DMS79 treated with DMSO at 0.1 percent for 48 hours (cell line): ENCODE measurements at places on chromosomes 1 and 21.
A peak's percentile ranks its signal among the peaks of the same experiment; 100 is the strongest.

DNA sequence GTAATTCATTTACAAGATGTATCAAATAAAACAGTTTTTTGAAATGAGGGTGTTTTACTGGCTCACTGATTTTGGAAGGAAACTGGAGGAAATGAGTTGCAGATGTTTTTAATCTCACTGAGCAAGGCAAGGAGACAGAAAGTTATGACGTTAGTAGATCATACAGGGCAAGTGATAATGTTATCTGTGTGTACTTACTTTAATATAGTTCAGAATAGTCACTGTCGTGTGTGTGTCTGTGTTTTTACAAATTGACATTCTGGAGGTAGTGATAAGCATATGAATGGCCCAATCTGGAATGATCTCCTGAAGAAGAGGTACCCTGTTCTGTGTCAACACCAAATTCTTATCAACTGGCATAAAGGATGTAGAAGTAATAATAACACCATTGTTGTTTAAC, 1.9 kb upstream of the GBP4 start:
- DNase-seq = no peak

DNA sequence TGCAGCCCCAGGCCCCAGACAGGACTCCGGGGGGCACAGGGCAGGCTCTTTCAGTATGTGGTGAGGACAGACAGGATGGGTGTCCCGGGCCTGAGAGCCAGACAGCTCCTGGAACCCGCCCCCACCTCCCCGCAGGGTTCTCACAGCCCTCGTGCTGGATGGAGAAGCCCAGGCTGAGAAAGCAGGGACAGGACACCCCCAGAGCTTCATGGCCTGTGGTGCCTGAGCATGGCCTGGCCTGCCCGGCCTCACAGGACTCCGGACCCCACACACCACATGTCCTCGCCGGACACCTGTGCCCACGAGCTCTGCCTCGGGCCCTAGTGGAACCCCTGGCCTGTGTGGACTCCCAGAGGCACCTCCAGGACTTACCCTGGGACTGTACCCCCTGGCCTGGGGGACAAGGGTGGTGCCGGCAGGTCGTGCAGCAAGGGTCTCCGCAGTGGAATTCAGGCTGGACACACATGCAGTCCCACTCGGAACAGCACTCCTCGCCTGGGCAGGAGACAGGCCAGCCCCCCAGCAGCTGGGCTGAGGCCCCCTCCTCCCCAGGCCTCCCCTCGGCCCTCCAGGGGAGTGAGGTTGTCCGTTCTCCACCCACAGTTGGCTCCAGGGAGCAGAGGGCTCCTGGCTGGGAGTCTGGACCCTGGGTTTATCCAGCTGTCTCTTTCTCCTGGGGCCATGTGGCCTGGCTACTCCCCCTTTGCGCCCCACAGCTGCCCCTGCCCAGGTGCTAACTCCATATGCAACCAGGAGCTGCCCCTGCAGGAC, 1.2 kb downstream of the TNFRSF18 start:
- no peak for DNase-seq

DNA sequence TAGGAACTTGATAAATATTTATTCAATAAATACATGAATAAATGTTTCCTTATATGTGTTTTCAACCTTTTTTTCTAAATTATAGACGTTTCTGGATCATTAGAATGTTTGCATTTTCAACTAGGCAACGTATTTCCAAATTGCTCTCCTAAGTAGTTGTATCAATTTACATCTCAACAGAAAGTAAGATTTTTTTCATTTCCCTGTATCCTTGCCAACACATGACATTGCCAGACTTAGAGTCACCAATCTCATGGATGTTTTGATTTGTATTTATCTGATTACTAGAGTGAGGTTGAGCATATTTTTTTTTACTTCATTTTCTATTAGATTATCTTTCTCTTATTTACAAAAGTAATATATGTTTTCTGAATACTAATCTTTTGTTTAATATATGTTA, 22.2 kb upstream of the SMG7 start:
- DNase-seq = no peak

GRCh38 chr1:169456029-169456428, 28.8 kb upstream of the CCDC181 start:
- DNase-seq = peak; percentile 3

GRCh38 chr1:16241221-16241708, 4.3 kb upstream of the CPLANE2 start:
- peak; percentile 60 for DNase-seq

- DNase-seq = peak; percentile 45
These were observed 539 bp downstream of the ANP32E start for GRCh38 chr1:150235294-150235851.

- DNase-seq = no peak
These were observed 885 bp downstream of the OR2T10 start for GRCh38 chr1:248596615-248597014.

- no peak for DNase-seq
These were observed 12.1 kb upstream of the CNTN2 start for GRCh38 chr1:205030896-205031295.

GRCh38 chr1:200317236-200317635, 92.6 kb downstream of the ZNF281 start:
- DNase-seq = no peak

GRCh38 chr1:61156576-61157467, 74.5 kb downstream of the NFIA start:
- no peak for DNase-seq

DNA sequence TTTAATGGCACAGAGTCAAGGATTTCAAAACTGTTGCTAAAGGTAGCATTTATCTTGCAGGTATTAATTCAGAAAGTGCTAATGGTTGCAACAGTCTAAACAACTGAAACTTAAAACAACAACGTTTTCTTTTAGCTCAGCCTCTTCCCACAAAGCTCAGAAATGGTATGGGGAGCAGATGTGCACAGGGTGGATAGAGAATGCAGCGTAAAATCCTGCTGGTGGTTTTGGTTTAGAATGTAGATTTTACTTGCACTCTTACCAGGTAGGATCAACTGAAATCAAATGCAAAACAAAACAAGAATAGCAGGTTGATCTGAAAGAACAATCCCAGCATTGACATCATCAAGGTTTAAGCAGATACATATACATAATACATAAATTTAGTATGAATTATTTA, 3.8 kb upstream of the LRRC8C start:
- DNase-seq = no peak

DNA sequence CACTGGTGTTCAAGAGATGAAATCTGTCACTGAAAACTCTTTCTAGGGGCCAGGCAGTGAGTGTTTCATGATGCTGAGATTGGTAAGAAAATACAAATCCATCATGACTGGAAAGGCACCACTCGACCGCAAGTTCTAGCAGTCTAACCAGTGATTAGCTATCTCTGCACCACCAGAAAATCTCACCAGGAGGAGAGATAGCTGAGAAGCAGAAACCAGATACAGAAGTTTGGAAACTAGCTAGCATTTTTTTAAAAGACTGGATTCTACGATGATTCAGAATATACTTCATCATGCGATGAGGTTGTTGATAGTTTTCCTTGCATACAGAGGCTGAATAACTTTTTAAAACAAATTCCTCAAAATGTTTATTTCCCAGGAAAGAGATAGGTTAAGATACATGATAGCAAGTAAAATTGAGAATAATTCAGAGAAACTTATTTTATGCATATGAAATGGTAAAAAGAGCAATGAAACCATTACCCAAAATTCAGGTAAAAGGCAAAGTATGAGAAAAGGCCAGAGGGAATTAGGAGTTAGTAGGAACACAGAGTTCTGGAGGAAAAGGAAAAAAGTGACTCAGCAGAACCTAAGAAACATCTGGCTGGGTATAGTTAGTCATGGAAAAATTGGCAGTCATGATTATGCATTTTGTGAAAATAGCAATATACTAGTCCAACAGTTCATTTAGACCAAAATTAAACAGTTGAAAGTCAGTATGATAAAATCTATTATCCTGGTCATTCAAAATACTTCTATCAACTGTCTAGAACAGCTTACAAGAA, 3.3 kb upstream of the F3 start:
- no peak for DNase-seq

DNA sequence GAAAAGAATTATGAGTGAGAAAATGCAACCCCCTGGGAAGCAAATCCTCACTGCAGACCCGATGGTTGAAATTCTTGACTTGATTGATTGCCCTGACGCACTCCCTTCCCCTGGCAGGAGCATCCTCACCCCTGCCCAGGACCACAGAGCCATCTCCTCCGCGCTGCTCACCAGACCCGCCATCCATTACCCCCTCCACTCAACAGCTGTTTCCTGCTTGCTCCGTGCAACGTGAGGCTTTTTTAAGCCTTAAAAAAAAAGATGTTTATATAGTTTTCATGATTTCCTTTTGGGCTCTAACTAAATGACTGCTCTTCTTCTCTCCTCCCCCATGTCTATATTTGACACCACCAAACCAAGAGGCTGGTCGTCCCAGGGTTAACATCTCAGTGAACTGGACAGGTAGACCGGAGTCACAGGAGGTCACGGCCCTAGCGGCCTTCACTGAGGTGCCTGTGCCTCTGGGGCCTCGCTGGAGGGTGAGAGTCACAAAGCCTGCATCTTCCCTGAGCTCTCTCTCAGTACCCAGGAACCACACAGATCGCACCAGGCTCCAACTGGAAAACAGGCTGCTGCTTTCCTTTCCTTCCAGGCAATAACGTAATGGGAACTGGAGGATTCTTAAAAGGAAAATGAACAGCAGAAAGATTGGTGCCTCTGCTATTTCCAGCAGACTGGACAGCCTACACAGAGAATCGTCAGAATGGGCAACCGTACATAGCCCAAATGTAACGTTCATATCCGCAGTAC, 49.8 kb downstream of the ZBTB18 start:
- DNase-seq = no peak

GRCh38 chr1:155003766-155004351, 1.3 kb downstream of the ZBTB7B start:
- DNase-seq = peak; percentile 17

DNA sequence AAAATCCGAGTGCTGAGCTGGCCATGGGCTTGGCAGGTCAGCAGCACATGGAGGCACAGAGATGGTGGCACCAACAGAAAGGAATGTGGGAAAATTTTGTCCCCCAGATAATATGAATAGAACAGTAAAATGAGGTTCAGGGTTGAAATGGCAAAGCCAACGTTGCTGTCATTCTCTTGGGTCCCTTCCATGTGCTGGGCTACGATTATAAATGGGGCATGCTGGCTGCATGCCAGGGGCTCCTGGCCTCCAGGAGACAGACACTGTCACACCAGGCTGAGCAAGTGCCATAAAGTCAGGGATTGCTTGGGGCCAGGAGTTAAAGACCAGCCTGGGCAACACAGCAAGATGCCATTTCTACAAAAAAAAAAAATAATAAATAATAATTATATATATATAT, 77.1 kb downstream of the TOMM20 start:
- DNase-seq = no peak

- DNase-seq = peak; percentile 12
These were observed 9.2 kb upstream of the OSBPL9 start for GRCh38 chr1:51607681-51608095.
